ENCODE measurements at places on chromosomes 7 and 10.

GRCh38 chr7:32043688-32044087 is 26.5 kb downstream of the PDE1C start:
- DNase-seq = no peak

DNA sequence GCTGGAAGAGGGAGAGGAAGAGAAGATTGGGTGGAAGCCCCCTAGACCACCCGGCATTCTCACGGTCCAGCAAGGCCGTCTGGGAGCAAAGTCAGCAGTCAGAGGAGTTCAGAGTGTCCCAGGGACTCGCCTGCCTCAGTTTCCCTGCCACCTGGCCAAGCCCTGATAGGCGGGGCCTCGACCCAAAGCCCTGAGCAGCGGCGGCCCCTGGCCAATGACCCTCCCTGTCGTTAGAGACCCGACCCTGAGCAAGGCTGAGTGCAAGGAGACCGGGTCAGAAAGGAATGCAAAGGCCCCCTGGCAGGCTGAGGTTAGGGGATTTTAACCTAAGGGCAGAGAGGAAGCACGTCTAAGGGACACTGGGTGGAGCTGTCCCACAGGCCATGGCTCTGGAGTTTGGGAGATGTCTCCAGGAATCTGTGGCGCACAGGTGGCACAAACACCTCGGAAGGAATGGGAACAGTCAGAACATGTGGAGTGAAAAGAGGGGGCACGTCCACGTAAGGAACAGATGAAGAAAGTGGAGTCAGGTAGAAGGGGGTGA is 196.8 kb upstream of the PDE1C start:
- no peak for DNase-seq

- no peak for DNase-seq
Measured at GRCh38 chr7:129801882-129802281, 150.9 kb downstream of the UBE2H start.

DNA sequence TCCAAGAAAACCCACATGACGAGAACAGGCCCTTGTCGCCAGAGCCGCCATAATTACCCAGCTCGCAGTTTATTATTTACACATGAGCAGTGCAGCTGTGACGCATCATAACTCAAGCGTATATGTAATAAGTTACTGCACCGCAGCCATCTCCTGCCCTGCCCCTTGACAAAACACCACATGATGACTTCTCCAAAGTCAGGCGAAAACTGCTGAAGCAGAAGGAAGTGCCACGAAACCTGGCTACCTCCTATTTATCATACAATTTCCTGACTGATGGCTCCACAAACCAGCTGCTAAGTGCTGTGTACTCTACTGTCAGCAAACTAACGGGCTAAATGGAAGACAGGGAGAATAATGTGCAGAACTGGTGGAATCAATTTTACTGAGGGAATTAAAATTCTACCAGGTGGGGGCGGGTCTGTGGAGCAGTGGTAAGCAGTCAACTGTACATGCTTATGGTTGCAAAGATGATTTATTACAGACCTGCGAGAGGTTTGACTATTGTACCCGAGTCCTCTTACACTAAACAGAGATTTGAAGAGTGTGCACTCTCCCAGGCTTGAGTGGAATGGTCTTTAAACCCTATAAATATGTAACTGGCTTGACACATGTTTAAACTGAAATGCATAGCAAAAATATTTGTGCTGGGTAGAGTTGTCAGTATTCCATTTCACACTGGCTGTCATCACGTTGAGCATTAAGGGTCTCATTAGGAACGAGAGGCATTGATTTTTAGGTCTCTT is 156.0 kb downstream of the GLI3 start:
- no peak for DNase-seq

DNA sequence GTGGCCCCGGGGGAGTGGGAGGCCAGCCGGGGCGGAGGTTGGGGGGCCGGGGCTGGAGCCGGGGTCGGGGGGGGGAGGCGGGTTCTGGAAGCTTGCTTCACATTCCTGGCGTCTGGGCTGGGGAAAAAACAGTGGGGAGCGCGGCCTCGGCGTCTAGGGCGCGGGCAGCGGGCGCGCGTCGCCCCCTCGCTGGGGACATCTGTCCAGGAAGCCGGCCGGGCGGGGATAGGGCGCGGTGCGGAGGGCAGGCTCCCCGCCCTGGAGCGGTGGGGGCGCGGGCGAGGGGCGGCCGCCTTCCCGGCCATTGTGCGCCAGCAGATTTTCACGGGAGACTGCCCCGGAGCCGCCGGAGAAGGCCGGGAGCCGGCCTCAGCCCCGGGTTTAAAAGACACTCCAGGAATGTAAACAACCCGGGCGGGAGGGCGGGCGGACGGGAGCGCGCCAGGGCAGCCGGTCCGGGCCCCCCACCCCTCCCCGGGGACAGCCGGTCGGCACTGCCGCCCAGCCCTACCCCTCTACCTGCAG is 1.4 kb downstream of the ZMIZ1 start:
- no peak for DNase-seq

- DNase-seq = no peak
Measured at GRCh38 chr7:70325509-70326101, 727.3 kb downstream of the AUTS2 start.

DNA sequence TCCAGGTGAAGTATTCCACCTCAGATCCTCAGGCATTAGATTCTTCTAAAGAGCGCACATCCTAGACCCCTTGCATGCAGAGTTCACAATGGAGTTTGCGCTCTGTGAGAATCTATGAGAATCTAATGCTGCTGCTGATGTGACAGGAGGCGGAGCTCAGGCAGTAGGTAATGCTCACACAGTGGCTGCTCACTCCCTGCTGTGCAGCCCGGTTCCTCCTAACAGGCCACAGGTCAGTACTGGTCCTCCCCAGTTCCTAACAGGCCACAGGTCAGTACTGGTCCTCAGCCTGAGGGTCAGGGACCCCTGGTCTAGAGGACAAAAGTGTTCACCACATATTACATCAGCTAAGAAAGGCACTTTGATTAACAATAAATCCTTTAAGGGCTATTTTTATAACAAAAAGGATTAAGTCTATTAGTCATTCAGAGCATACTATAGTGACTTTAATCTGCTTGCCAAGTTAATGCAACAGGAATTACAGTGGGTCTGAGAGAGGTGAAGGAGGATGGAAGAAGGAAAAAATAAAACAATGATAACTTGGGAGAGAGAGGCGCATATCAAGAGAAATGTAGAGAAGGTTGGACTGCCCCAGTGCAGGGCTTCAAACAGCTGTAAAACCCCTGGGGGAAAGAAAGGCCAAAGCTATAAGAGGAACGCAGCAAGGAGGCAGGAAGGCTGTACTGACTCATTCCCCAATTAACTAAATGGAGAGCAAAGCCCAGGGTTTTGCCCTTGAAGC is 49.2 kb downstream of the CUL2 start:
- DNase-seq = no peak

GRCh38 chr10:91444211-91445182 is 34.4 kb downstream of the HECTD2 start:
- DNase-seq = no peak

- no peak for DNase-seq
Measured at GRCh38 chr10:132019366-132019765, 37.6 kb upstream of the BNIP3 start.

GRCh38 chr7:83832009-83832408 is 183.1 kb upstream of the SEMA3E start:
- DNase-seq = no peak

DNA sequence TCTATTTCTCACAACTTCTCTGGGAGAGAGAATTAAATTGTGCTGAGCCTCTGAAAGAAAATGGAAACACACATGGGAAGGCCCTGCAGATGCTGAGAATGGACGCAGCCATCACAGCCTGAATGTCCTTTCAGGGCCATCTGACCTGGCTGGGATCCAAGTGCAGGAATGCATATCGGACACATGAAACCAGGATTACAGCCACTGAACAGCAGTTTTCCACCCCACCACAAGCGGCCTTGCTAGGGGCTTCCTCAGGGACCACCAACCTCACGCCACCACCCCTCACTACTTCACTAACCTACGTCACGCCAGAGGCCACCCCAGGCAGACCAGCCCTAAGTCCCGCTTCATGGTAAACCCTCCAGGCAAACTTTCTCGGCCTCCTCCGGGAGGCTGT is 103.3 kb downstream of the DIP2C start:
- DNase-seq = no peak

DNA sequence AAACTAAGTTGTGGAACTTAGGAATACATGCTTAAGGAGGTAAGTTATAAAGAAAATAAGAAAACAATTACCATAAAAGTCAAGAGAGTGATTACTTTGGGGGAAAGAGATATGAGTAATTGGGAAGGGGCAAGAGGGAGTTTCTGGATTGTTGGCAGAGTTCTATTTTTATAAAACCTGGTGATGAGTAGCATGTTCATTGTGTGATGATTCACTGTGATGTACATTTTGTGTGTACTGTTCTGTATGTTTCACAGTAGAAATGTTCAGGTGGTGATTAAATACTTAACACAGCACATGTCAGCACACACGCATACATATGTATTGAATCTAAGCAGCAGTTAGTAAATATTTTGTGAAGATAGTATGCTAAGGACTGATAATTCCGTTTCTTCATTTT is 9.7 kb upstream of the OIT3 start:
- no peak for DNase-seq

DNA sequence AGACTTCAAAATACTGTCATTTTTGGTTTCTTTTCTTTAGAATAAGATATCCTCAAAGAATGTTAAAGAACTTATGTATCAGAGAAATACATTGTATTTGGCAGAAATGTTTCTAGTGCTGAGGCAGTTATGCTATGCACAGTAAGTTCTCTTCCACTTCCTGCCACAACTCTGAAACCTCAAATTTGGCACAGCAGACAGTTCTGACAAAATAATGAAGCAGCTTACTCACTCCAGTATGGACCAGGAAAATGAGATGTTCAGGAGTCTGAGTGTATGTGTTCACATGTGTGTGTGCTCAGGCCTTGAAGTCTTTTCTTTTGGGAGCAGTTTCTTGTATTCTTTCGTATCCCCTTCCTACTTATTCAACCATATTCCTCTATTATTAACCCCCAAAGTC is 197.0 kb upstream of the AGK start:
- no peak for DNase-seq

DNA sequence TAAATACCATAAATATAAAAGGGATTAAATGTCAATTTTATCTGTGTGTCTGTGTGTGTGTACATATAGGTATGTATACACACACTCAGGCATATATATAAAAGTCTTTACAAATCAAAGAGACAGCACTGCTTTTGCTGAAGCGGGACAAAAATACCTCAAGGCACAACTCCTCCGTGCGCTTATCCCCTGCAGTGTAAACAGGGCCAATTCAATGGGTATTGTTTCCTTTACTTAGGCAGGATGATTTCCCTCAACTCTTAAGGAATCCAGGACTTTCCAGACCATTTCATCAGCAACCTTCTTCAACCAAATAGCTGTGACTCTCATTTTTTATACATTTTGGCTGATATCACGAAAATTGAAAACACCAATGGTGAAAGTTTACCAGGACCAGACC is 227.7 kb downstream of the CRPPA start:
- no peak for DNase-seq
